ENCODE measurements at places on chromosomes 1 and 21.

- no peak for DNase-seq
These were observed 13.6 kb downstream of the POGK start for GRCh38 chr1:166852918-166853317.

DNA sequence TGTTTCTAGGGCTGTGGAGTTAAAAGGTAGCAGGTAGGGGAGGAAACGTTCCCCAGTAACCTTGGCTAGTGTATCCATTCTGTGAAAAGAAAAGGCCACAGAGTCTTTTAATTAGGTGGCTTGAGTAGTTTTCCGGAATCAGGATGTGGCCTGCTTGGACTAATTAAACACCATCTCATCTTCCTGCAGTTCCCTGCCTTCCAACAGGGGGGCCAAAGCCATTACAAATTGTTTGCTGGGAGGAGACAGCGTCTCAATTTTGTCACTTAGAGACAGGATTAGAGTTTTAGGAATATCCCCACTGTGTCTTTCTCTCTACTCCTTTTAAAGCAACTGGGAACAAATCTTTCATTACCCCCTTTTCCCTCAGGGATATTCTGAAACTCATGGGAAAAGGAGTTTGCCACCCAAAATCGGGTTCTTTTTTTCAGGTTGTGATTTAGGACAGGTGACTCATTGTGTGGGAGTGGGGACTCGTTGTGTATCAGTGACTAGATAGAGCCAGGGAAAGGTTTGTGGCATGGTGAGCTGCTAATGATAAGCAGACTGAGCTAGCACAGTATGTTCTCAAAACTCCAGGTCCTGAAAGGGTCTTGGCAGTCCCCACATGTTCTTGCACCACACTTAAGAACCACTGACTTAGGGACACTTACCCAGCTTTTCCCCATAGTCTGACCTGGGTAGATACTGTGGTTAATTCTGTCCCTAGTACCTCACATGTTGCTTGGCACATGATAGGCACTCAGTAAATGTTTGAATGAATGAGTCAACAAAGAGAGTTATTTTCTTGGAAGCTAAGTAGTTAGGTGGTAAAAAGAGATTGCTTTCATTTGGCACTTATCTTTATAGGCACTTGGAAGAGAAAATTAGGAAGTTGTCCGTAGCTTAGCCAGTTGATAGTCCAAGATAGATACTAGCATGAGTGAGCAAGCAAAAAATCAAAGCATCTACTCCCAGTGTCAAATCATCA lies 22.5 kb downstream of the INTS3 start:
- no peak for DNase-seq

DNA sequence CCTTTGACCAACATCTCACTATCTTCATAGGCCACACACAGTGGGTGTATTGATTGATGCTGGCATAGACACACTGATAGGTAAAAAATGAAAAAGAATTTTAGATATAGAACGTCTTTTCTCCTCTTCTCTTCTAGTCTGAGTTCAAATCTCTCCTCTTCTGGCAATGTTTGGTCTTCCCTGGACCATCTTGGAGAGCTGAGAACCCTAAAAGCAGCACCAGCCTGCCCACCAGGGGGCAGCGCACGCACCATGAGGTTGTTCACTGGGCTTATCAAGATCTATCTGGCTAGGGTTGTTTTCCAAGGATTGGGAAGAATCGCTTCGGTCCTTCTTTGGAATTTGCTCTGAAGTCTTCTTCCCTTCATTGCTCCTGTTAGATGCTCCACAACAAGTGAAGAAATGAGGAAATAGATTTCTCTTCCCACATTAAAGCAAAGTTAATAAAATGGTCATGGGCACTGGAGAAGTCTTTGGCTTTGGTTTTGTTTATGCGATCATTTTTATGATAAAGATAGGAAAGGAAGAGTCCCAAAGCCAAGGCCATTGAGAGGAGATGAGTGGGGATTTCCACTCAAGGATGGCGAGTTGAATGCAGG lies 104.0 kb upstream of the OLIG2 start:
- peak; percentile 43 for DNase-seq

GRCh38 chr1:75522389-75522788 lies 88.5 kb downstream of the SLC44A5 start:
- DNase-seq, result no peak

GRCh38 chr1:108106775-108107174 lies 93.4 kb downstream of the SLC25A24 start:
- DNase-seq, result no peak

DNA sequence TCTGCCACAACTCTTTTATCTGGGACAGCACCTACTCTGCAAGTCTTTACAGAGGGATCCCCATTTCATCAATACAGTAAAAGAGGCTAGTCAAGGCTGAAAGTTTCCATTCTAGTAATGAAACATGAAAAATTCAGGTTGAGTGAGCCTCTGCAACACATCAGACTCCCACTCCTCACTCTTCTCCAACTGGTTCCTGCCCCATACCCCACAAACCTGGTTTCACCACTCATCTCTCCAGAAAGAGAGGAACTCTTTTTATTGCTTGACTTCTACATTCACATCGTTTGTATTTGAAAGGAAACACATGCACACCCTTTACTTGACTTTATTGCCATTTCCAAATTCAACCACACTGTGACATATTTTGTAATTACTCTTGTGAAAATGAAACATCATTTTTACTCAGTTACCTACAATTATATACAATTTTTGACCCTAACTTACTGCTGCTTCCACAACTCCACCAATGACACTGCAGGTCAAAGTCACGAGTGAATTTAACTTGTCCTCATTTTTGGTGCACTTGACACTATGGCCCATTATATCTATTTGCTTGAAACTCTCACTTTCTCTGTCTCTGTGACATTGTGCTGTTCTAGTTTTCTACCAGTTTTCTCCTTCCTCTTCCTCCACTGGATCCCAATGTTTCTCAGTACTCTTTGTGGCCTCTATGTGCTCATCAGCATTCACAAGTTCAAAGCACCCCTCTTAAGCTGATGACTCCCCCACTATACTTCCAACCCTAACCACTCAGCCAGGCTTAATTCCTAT lies 8.0 kb downstream of the STX6 start:
- no peak for DNase-seq

DNA sequence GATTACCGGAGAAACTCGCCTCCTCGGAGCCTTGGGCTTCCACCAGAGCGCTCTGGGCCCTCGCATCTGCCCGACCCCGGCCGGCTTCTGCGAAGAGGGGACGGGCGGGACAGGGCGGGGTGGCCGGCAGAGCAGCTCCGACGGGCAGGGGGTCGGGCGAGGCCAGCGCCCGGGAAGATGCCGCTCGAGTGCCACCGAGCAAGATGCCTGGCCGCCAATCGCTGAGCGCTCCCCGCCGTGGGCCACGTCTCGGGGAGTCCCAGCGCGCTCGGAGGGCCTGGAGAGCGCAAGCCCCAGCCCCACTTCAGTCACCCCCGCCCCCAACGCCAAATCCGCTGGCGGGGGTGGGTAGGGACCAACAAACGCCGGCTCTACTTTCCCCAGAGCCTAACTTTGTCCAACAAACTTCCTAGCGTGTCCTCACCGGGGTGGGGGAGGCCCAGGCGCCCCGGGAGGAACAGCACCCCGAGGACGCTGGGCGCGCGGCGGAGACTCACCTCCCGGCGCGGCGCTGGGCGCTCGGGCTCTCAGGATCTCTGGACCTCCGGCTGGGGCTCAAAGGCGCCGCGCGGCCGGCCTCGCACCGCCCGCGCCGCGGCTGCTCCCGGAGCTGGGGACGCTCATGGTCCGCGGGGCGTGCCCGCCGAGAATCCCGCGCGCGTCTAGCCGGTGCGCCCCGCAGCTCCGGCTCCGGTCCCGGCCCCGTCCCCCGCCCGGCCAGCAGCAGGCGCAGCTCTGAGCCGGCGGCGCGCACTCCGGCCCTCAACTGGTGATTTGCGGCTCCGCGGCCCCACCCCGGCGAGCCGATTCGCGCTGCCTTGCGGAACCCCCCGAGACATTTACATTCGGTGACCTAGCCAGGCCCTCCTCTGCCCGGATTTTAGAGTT lies at the start of gene BCAR3:
Gene BCAR3, minus strand, starts transcription at position 737 of the 888 bp plus-strand sequence. CDS start 6,907 bp downstream, outside the sequence.
- DNase-seq, result no peak

GRCh38 chr1:223662943-223663342 lies 2.6 kb downstream of the CAPN8 start:
- no peak for DNase-seq

DNA sequence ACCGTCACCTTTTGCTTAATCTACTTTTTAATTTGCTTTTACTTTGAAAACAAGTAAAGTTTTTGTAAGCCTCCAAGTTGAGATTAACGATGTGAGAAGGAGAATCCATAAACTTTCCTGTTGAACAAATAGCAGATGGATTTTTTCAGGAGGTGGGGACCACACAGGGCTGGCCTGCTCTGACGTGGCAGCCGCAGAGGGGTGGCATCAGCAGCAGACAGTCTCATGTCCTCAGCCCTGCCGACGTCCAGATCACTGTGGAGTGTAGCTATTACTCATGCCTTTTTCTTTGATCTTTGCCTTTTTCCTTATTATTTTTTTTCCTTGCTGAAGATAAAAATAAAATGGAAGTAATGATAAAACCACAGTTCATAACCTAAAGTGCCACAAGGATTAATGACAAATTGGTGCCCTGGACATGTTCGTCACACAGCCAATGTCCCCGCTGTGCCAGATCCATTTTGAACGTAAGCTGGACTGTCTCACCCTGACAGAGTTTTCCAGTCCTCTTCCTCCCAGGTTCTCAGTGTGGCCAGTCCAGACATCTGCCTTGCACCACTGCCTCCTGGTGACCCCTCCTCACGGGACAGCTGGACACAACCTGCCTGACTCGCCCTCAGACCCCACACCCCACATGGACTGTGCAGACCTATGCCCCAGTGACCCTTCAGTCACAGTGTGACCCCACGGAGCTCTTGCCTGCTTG lies 15.4 kb upstream of the ZBTB21 start:
- no peak for DNase-seq

- no peak for DNase-seq
These were observed 10.0 kb downstream of the NCF2 start for GRCh38 chr1:183580281-183580682.

DNA sequence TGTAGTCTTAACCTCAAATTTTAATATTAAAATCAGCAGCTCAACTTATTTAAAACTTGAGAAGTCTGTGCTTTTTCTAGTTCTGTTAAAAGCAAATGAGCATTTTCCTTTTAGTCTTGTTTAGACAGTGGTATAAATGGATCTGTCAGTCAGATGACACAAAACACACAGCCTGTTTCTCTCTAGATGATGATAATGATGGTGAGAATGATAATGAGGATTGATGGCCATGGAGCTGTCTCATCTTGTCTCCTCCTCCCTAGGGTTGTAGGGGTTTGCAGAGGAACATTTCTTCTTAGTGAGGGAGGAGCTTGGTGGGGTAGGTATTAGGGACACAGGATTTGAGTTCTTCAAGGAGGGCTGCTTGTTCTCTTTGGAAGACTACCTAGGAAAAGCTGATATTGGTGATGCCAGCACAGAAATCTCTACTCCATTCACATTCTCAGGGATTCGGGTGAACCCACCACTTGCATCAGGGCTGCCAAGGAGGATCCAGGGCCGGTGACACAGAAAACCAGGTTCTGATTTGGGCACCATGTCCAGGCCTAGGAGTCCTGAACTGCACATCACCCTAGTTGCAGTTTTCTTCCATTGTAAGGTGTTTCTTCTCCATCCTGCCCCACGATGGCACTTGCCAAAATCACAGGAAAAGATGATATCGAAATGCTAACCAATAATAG lies 147.6 kb downstream of the RHOU start:
- DNase-seq, result no peak

GRCh38 chr1:108747898-108748297 lies 1.4 kb downstream of the STXBP3 start:
- DNase-seq, result no peak

DNA sequence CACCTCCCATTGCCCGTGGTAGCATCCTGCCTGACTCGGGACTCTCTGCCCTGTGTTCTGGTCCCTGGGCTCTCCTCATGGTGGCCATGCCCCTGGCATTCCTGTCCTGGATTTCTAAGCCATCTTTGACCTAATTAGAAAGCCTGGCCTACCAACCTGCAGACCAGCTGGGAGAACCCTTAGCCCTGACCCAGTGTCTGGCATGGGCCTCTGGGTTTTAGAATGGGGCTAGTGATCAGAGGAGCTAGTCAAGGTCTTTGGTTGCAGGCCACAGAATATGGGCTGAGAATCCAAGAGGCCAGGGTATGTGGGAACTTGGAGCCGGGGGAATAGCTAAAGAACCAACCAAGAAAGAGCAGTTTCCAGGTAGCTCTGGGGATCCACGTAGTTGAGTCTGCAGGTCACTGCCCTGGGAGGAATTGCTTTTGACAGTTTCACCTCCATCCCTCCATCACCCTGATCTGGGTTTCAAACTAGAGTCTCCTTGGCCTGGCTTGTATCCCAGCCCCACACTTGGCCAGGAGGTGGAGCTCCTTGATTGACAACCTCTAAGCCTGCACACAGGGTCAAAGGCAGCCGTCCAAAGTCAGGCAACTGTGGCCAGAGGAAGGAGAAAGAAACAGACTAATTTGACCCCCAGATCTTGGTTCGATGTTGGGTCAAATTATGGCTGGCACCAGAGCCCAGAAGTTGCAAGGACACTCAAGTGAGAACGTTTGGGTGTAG lies 54.7 kb upstream of the ABCG1 start:
- DNase-seq, result peak; percentile 12

DNA sequence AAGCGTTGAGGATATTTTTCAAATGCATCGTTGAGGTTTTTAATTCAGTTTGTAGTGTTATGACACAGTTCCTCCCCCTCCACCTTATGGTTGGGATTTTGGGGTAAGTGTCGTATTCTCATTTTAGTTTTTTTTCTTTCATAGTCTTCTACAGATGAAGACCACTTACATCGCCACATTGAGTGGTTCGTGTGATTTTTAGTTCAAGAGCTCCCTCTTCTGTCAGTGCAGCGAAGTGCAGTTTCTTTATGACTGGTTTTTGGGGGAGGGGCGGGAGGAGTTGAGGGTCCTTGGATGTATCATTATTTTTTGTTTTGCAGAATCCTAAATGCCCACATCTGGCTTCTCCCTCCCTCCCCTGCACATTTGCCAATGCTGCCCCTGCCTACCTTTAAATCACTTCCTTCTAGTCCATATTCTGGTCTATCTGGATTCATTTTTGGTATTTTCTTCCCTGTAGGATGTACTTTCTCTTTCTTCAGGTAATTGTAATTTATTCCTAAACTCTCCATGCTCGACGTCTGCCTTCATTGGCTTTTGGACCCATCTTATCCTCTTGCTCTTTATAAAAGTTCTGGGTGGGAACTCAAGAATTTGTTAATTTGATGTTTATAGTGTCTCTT lies 433.1 kb downstream of the CAMTA1 start:
- DNase-seq, result peak; percentile 23

DNA sequence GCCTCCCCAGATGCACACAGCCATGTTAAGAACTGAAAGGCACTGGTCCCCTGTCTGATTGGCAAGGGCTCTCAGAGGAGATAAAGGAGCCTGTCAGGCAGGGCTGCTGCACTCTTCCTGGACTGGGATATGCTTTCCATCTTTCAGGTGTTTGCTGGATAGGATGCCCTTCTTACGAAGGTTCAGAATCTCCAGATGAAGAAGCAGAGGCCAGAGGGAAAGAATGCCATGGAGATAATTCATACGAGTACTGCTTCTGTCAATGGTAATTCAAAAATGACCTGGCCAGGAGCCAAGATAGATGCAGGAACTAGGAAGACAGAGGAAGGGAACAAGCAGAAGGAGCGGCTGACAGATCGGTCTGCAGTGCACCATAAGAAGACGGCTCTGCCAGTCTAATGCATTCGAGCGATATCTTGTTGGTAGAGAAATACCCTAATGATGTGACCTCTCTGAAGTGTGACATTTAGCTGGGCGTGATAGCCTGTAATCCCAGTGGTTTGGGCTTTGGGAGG lies 16.6 kb upstream of the ATP2B4 start:
- no peak for DNase-seq

- peak; percentile 86 for DNase-seq
These were observed 10.0 kb upstream of the AGPAT3 start for GRCh38 chr21:43854773-43855633.

All from hematopoietic multipotent progenitor cell treated with erythropoietin and hydrocortisone succinate and interleukin-3 and kit ligand, for 17 days (in vitro differentiated cells).